Caki2 (cell line): ENCODE measurements at places on chromosomes 1 and 21.
A peak's percentile ranks its signal among the peaks of the same experiment; 100 is the strongest.

DNA sequence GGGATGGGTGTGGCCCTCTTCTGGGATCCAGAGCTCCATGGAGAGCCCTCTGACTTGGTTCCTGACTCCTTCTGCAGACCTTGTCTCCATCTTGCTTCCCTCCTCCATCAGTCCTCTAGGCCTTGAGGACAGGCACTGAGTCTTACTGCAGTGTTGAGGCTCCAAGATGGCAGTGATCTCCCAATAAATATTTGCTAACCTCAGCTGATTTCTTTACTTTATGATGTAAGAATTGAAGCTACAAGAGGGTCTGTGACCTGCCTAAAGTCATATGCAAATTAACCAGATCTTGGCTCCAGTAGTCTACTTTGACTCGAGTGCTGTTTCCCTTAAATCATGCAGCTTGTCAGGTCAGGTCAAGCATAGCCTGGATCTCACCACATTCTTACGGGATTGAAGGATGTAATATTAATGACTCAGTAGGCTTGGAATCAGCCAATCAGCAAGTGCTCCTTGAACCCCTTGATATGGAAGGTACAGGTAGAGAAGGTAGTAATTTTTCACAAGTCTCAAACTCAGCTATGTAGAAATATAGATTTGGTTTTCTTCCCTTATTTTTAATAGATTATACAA, 93.0 kb downstream of the CLIC6 start:
- peak; percentile 21 for DNase-seq

- no peak for DNase-seq
Observed at GRCh38 chr21:38729754-38730379, 75.9 kb upstream of the ETS2 start.

GRCh38 chr1:108314815-108315214, 70.9 kb upstream of the NBPF4 start:
- no peak for DNase-seq

DNA sequence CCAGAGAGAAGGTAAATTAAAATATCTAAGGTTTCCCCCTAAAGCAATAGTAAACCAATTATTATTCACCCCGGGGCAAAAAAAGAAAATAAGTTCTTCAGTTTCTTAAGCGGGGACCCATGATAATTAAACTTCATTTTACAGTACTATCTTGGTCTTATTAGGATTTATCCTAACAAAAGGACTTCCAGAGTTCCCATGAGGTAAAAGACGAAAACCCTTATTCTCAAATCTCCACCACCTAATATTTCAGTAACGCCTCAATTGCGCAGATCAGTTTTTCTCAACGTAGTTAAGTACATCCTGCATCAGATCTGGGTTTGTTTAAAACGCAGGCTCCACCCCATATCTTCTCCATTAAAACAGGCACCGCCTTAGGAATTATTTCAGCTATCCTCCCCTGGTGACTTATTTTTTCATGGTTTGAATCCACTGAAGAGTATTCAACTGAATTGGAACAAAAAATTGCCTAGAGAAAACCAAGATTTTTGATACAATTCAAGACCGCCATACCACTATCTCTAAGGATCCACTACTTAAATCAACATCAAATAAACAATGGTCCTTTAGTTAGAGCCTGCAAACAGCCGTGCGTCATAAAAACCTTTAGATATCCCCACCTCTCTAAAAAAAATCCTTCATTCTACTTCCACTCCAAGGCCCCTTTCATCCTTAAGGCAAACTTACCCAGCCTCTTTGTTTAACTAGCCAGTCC, 1.7 kb downstream of the MCL1 start:
- DNase-seq = no peak

DNA sequence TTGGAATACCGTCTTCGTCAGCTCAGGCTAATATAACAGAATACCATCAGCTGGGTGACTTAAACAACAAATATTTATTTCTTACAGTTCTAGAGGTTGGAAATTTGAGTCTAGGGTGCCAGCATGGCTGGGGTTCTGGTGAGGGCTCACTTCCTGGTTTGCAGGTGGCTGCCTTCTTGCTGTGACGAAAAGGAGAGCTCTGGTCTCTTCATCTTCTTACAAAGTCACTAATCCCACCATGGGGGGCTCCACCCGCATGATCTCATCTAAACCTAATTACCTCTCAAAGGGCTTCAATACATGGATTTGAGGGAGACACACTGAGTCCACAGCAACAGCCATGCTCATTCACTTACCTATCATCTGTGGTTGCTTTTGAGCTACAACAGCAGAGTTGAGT, 78.3 kb downstream of the PSMG1 start:
- DNase-seq = no peak
